Liver (tissue), 10 donors: ENCODE measurements at places on chromosomes 11 and 22.

DNA sequence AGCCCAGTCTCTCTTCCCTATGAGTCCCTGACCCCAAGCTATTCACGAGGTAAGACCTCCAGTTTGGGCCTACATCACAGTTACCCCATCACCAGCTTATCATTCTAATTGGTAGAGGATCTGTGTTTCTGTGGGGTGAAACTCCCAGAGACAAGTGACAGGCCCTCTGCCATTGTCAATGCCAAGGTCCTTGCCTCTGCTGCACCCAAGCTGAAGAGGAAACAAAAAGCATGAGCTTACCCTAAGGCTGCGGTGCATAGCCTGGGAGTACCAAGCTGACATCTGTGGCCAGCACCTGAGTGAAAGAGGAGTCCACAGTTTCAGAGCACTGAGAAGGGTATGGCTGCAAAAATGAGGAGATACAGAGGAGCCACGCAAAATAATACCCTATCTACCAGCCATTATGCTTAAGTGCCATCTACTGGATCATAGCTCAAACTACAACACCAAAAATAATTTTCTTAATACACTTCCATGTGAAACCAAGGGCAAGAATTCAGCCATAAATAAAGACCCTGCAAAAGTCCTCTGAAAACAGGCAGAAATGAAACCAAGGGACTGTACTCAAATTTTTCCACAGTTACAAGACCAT, 62.3 kb upstream of the ANO5 start:
- no peak for DNase-seq

GRCh38 chr11:19237813-19238212, 2.9 kb downstream of the E2F8 start:
- peak; percentile 45 for DNase-seq

- no peak for DNase-seq
Measured at GRCh38 chr22:21802056-21802455, 65.4 kb downstream of the MAPK1 start.

GRCh38 chr22:35618427-35619223, 1.5 kb upstream of the MB start:
- no peak for DNase-seq

- no peak for DNase-seq
Measured at GRCh38 chr11:128492461-128492860, 94.9 kb downstream of the ETS1 start.
